ENCODE measurements at places on chromosomes 16 and 17.

DNA sequence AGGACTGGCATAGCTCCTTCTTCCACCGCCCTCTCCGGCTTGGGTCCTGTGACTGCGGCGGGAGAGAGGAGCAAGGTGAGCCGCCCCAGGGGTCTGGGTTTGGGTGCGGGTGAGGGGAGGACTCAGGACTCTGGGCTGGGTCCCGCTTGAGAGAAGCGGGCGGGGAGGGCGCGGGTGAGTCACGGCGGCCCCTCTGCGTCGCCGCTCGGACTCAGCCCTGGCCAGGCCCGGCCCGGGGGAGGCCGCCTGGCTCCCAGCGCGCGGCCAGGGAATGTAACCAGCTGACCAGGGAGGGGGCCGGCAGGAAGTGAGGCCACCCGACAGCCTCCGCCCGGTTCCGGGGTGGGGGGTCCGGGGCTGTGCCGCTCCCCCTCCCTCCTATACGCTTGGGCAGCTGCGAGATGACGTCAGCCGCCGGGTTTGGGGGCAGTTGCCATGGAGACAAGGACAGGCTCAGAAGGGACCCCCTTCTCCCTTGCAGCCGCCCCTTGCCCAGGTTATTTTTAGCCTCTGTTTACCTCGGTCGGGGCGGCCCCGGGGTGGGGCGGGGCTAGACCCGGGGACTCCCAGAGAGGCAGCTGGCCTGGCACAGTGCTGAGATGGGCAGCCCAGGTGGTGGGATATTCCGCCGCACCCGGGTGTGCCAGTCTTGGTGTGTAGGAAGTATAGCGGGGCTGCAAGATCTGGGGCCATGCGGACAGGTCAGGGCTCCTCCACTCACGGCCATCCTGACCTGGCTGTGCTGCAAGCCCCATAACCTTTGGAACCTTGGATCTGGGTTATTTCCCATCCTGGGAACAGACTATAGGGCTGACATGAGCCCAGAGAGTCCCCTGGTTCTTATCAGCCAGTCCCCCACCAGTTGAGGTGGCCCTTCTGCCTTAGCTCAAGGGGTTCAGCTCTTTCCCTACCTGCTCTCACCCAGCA, 1.6 kb downstream of the RIPOR1 start:
- peak overlapping the region; percentile 32 for H3K4me3 ChIP-seq
- peaks cover 84% of the 10 kb centered on the region for H3K27me3 ChIP-seq
- no peaks in the 10 kb centered on the region for H3K36me3 ChIP-seq
- peak; percentile 69 for DNase-seq

DNA sequence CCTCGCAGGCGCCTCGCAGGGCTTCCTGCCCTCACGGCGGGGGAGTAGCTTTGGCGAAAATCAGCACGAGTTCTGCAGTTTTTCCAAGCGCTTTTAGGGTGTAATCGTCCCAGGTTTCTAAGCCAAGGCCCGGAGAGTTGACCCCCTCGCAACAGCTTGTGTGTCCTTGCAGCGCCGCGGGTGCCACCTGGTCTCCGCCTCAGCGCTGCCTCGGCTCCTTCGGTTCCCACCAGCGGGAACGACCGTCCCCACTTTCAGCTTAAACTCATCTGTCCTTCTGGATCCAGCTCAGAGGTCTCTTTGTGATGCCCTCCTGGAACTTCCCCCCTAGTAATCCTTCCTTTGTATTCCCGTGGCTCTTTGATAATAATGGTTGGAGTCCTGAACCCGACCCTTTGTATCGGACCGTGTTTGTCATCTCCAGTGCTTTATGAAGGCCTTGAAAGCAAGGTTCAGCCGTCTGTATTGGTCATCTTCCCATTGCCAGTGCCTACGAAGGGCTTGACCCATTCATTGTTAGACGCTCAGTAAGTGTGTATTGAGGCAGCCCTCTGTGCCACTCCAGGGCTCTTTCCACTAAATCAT, 858 bp upstream of the SMARCE1 start:
- H3K4me1 ChIP-seq: peaks cover 5% of the 10 kb centered on the region
- DNase-seq: no peak
- H3K27me3 ChIP-seq: no peaks in the 10 kb centered on the region
- peaks cover 10% of the 10 kb centered on the region for H3K36me3 ChIP-seq

DNA sequence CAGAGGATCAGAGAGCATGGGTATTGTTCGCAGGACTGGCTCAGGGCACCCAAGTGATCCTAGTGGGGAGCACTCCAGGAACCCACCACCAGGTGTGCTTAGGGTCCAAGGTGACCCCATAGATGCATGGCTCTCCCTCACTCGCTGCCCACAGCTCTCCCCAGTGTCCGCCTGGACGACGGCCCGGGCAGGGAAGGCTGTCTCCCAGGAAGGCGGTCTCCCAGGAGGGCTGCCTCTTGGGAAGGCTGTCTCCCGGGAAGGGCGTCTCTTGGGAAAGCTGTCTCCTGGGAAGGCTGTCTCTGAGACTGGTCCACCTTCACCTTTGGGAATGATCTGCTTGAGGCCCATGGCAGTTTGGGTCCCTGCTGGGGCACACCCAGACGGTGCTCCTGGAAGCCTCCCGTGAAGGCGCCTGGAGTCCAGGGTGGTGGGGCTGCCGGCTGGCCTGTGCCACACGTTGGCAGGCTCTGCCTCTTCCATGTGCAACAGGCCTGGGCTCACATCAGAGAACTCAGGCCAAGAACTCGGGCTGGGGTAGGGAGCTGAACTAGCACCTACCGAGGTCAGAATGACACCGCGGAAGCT, 5.0 kb downstream of the ECI1 start:
- no peak overlapping the region for H3K4me3 ChIP-seq
- H3K36me3 ChIP-seq: peaks cover 23% of the 10 kb centered on the region
- no peak overlapping the region for H3K27ac ChIP-seq
- no peaks in the 10 kb centered on the region for H3K27me3 ChIP-seq

GRCh38 chr17:1714427-1714979, 4.3 kb upstream of the TLCD2 start:
- no peaks in the 10 kb centered on the region for H3K36me3 ChIP-seq
- H3K27ac ChIP-seq: no peak overlapping the region
- H3K4me1 ChIP-seq: peaks cover 17% of the 10 kb centered on the region
- no peaks in the 10 kb centered on the region for H3K27me3 ChIP-seq
- H3K4me3 ChIP-seq: peak overlapping the region; percentile 83
- DNase-seq: peak; percentile 67

- no peak overlapping the region for H3K4me3 ChIP-seq
- H3K27ac ChIP-seq: no peak overlapping the region
- H3K27me3 ChIP-seq: no peaks in the 10 kb centered on the region
- no peaks in the 10 kb centered on the region for H3K36me3 ChIP-seq
- no peaks in the 10 kb centered on the region for H3K4me1 ChIP-seq
These were observed 85.9 kb downstream of the SNX29 start for GRCh38 chr16:12062343-12063003.

GRCh38 chr17:5741810-5742209, 157.5 kb upstream of the NLRP1 start:
- H3K27me3 ChIP-seq: no peaks in the 10 kb centered on the region
- no peak overlapping the region for H3K4me3 ChIP-seq
- H3K4me1 ChIP-seq: 0 out of 2 replicates have a peak, but pooled peaks cover 3% of the 10 kb centered on the region
- no peaks in the 10 kb centered on the region for H3K36me3 ChIP-seq

GRCh38 chr16:20821682-20822081, 15.4 kb downstream of the REXO5 start:
- no peak overlapping the region for H3K4me3 ChIP-seq
- H3K27me3 ChIP-seq: no peaks in the 10 kb centered on the region
- DNase-seq: no peak
- H3K27ac ChIP-seq: no peak overlapping the region
- H3K4me1 ChIP-seq: no peaks in the 10 kb centered on the region

DNA sequence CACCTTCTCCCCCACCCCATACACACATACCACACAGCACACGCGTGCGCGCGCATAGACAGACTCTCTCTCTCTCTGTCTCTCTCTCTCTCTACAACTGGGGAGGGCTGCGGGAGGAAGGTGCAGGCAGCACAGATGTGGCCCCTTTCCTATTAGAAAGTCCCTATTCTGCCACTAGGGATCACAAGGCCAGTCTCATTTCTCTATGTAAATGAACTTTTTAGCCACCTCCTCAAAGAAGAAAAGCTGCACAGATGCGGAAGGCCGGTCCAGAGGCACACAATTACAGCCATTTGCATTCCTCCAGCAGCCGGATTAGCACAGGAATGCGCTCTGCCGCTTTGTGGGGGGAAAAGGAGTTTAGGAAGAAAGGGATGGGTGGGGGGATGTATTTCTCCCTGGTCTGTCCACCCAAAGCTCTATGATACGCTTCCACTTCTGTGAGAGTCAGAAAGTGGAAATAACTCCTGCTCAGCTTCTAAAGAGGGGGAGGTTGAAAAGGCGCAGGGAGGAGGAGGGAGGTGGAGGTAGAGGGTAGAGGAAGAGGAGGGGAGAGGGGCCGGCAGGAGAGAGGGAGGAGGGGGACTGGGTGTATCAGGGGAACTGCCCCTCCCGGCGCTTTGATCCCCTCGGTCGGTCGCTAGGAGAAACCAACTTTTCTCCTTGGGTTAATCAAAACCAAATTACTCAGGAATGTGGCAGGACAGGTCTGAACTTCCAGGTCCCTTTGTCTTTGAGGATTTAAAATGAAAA, 11.7 kb downstream of the ZFHX3 start:
- DNase-seq: no peak
- no peaks in the 10 kb centered on the region for H3K36me3 ChIP-seq
- H3K27ac ChIP-seq: 0 out of 2 replicates have a peak overlapping the region, but pooled peaks have one; percentile 21
- H3K27me3 ChIP-seq: peaks cover 81% of the 10 kb centered on the region
- H3K4me3 ChIP-seq: peak overlapping the region; percentile 30

GRCh38 chr17:11823862-11824261, 173.4 kb downstream of the ZNF18 start:
- H3K4me1 ChIP-seq: no peaks in the 10 kb centered on the region
- no peaks in the 10 kb centered on the region for H3K36me3 ChIP-seq
- DNase-seq: no peak
- no peaks in the 10 kb centered on the region for H3K27me3 ChIP-seq
- H3K27ac ChIP-seq: no peak overlapping the region
- H3K4me3 ChIP-seq: no peak overlapping the region

DNA sequence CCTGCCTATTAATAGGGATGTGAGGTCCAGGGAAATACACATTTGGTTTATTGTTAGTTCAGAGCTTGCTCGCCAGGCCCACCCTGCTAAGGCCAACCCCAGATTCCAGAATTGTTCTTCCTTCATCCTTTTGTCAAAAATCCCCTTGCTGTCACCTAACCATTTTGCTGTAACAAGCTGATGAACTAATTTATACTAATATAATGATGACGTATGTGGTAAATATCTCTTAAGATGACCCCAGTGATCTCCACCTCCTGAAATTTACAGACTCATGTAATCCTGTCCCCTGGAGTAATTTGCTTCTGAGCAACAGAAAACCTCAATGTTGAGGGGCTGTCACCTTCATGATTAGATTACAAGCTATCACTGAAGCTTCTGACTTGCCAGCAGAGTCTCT, 236.3 kb upstream of the N4BP1 start:
- no peaks in the 10 kb centered on the region for H3K36me3 ChIP-seq
- H3K27ac ChIP-seq: no peak overlapping the region
- H3K4me1 ChIP-seq: no peaks in the 10 kb centered on the region
- no peaks in the 10 kb centered on the region for H3K27me3 ChIP-seq

DNA sequence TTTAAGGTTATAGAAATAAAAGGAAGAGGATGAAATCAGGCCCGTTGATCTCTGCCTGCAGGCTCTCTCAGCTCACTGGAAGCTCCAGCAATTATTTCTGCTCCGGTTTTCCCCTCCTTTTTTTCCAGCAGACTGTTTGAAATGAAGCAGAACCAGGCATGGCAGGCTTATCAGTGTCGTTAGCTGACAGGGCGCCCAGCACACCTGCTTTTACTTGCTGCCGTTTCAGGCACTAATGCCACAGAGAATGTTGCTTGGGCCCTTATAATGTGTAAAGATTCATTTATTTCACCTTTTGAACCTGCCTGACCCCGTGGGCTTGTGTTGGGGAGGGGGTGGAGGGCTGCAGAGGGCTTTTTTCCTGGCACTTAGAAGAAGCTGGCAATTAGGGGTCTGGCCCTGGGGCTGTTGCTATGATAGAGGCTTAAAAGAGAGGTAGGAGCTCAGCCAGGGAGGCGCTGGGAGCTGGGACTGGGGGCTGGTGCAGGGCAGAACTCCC, 108.1 kb downstream of the IRX3 start:
- H3K27me3 ChIP-seq: 0 out of 2 replicates have a peak, but pooled peaks cover 3% of the 10 kb centered on the region
- DNase-seq: no peak
- peaks cover 11% of the 10 kb centered on the region for H3K4me1 ChIP-seq
- no peak overlapping the region for H3K27ac ChIP-seq
- H3K36me3 ChIP-seq: no peaks in the 10 kb centered on the region

DNA sequence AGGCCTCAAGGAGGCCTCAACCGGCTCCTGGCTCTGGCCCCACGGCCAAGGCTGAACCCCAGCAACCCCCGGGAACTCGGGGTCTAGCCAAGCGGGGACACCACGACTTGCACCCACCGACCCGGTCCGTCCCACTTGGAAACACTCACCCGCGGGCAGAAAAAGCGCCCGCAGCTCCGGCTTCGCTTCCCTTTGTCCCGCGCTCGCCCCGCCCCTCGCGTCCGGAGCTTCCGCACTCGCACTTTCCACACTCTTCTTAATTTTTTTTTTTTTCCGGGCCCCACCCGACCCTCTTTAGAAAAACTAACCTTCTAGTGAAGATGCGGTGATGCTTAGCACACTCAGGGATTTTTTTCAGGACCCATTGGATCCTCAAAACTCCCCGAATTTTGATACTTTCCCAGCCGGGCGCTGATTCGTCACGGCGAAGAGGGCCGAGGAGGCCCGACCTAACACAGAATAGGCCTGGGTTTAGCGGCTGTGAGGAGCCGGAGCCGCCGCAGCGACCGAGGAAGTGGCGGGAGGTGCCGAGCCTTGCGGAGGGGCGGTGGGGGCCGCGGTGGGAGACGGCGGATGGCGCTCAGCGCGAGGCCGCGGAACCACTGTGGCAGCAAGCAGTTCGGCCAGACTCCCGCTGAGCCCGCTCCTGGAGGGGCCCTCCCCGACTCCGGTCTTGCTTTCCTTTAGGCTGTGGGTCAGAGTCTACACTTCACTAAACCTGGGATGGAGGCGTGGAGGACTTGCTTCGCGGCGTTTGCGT, at the start of gene SMARCE1:
TSS of gene SMARCE1 (minus strand) at position 195 of the 760 bp plus-strand sequence. CDS start 2,016 bp downstream, outside the sequence.
- no peaks in the 10 kb centered on the region for H3K27me3 ChIP-seq
- H3K4me3 ChIP-seq: peak within 1 kb of the TSS; percentile 91
- no peak for DNase-seq
- peaks cover 6% of the 10 kb centered on the region for H3K36me3 ChIP-seq
- H3K27ac ChIP-seq: peak within 1 kb of the TSS; percentile 93

- no peak for DNase-seq
- H3K4me3 ChIP-seq: no peak overlapping the region
- H3K27me3 ChIP-seq: no peaks in the 10 kb centered on the region
- no peaks in the 10 kb centered on the region for H3K36me3 ChIP-seq
These were observed 239.2 kb downstream of the PRKCA start for GRCh38 chr17:66541461-66542128.

DNA sequence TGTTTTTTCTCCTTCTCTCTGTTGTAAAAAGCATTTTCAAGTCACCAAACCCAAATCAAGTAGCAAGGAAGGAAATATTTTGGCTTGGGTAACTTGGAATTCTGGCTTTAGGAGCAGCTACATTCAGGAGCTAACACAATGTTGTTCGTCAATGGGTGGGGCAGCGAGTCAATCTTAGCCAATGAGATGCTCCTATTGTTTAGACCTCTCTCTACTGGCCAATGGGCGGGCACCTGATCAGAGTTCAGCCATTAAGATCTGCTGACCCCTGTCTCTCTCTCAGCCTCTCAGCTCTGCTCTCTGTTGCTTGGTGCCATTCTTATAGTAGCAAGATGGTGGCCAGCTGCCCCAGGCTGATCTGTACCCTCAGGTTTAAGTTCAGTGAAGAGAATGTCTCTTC, 83.2 kb downstream of the IRX3 start:
- H3K4me3 ChIP-seq: no peak overlapping the region
- no peaks in the 10 kb centered on the region for H3K36me3 ChIP-seq
